ENCODE measurements at places on chromosomes 2 and 18.

DNA sequence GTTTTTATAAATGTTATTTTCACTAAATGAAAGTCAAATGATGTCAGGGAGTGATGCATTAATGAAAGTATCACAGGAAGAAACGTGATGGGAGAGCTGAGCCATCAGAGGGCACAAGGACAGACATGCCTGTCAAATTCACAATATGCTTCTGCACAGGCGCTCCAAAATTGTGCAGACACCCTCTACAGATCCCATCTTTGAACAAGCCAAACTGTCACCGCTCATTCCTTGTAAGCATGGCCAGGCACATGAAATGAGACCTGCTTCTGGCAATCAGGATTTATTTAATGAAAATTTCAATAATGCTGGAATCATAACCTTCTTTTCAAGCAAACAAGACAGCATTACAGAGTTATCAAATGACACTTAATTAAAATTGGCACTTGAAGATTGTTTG is 20.4 kb upstream of the FSHR start:
- DNase-seq, result no peak

DNA sequence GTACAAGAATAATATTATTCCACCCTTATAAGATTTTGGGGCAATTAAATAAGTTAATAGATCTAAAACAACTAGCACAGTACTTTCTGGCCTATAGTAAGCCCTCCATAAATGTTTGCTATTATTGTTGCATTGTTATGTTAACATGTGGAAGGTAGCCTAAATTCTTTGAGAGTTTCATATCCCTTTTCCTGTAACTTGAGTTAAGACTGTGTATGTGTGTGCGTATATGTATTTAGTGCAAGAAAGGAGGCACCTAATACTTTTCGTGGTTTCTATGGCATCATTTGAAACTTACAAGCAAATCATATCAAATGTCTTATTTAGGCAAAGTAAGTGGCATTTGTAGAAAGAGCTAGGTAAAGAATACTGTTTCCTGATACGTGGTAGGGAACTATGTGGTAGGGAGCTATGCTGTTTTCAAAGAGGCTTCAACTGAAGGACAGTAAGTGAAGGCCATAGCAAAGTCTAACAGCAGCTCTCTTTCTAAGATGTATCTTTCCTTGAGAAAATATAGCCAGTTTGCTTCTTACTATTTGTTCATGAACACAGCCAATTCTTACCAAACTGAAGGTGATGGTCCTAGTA is 36.8 kb upstream of the C2orf74 start:
- DNase-seq, result no peak

DNA sequence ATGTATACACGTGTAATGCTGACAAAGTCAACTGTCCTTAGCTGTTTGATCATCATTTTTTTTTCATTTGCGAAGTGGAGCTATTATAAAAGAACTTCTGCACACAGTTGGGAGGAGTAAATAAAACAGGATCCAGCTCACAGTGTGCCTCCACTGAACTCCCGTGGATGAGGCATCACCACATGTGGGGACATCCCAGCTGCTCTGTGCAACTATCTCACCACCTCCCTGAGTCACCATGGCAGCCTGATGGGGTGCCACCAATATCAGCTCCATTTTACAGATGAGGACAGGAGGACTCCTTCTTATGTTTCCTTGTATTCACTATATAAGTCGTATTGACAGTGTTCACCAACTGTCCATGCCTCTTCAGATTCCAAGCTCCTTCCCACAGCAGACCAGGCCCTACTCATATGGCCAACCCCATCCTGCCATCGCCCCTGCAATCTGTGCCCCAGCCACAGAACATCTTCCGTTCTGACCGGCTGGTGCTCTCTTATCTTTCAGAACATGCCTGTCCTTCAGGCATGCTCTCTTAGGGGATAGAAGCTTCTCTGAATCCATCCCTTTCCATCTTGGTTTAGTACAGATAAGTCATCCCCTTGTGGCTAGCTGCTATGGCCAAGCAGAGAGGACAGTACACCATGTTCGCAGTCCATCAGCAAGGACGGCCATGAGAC is 288.1 kb downstream of the RNF144A start:
- peak; percentile 15 for DNase-seq

- no peak for DNase-seq
These were observed 156.5 kb downstream of the SP3 start for GRCh38 chr2:173808718-173809117.

GRCh38 chr2:150286730-150287362 is 200.6 kb downstream of the RND3 start:
- DNase-seq, result no peak

DNA sequence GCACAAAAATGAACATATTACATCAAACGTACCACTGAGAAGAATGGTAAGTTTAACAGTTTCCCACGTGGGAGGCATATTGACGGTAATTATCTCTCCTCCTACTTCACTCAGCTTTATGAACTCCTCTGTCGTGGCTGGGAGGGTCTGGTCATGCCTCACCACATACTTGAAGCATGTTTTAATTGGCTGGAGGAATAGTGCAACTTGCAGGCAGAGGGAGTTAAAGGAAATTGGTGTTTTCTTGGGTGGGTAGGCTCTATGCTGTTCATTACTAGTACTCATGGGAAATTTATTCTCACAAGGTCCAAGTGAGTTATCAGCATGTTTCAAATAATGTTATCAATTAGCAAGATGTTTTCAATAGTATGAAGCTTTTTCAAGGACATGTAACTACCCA is 767.0 kb downstream of the PLCL1 start:
- peak; percentile 2 for DNase-seq

DNA sequence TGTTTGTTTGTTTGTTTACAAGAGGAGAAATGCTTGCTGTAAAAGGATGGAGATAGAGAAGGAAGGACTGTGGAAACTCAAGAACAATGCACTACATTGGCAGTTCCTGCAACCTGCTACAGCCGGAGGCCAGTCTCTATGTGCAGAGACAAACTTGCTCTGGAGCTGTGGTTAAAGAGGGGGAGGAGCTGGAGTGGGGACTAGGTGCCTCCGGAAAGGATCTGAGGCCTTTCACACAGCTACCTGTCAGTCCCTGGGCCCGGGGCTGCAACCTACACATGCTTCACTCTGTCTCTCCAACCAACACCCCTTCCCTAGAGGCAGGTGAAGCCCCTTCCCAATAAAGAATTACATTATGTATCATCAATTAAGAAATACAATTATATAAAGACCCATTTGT is 1234.0 kb upstream of the ZEB2 start:
- no peak for DNase-seq

DNA sequence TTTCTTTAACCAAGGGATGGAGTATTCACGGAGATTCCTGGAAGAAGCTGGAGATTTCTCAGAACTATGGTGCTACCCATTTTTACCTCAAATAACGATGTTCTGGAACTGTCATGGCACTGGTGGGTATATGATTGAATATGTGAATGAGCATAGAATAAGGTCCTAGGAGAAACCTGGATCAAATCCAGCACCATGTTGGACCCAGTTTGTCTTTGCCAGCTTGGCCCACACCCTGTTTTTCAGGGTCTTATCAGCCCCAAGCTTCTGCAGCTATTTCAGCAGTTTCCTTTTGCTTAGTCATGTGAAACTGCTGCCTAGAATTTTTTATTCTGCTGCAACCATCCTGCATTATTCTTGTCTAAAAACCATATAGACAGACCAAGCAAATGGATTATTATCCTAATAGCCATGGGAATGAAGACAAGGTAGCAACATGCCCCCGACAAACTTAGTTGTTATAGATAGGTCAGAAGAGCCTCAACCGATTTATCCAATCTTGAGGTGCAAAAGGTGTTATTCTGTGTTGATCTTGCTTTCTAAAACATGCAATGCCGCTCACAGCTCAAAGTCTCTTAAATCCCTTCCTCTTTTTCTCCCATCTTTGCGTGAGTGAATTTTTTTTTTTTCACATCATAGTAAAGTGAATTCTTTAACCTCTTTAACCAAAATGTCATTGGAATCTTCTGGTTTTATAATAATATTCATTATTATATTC is 133.6 kb downstream of the PRPF40A start:
- no peak for DNase-seq

- no peak for DNase-seq
These were observed 13.5 kb downstream of the ESPNL start for GRCh38 chr2:238113611-238114010.

DNA sequence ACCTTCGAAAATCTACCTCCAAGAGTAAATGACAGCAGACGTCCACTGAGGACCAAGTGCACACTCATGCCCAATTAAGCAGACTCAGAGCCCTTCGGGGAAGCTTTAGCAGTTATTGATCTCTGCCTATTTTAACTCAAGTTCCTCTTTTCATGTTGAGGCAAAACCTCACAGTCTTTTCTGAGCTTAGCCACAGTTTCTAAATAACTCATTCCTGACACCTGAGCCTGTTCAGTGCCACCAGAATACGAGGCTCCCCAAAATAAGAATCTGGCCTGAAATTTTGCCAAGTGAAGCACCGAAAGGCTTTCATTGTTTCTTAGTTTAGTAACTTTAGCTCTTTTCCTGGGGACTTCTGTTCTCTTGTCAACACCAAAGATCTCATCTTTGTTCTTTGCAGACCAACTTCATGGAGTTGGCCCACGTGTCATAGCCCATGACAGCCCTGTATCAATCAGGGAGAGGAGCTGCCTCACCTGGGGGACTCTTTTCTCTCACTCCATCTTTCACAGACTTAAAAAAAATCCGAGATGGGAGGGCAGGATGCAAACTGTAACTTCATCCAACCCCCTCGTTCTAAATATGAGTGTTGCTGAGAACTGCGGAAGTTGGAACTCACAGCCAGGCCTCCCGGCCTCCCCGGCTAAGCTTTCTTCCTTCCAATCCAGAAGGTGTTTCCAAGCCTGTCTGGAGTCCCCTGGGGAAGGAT is 22.2 kb downstream of the INPP5D start:
- no peak for DNase-seq

GRCh38 chr2:190635781-190636180 is 13.1 kb upstream of the NAB1 start:
- no peak for DNase-seq

DNA sequence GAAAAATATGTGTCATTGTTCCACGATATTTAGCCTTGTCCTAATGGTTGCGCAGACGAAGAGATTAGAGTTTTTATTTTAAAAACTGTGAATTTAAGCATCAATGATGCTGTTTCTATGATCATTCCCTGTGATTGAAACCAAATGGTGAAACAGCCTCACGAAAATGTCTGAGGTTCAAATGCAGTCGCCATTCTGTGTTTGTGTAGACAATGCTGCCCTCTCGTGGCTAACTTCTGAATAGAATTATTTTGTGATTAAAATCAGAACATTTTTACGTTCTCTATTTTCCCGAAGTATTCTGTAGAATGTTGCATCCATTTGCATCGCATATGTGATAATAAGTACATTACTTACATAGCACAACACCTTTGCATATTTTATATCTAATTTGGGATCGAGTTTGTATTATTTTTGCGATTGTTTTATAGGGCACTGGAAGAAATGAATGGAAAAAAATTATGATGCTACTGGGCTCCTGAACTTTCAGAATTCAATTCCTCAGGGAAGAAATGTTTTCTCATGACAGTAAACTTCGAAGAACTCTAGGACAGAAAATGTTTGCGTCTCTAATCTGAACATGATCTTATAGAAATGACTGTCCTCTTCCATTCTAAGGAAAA is 54.8 kb upstream of the CREB1 start:
- peak; percentile 61 for DNase-seq

DNA sequence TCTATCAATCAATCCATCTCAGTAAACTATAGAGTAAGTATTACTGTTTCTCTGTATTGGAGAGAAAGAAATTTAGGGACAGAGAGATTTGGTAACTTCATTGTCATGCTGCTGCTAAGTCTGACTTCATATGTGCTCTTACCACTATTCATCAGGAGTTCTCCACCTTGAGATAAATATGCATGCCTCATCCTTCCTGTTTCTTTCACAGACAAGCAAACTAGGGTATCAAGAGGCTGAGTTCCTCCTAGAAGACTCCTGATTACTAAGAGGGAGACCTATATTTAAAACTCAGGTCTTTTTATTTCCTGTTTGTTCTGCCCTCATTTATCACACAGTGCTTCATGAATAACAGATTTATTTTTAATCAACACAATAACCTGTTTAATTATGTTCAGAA is 34.1 kb downstream of the RIT2 start:
- DNase-seq, result no peak

Measured in AG08395 (cell line).